ENCODE measurements at places on chromosomes 16 and 17. TPM values are rescaled to one million over a fixed set of nuclear protein-coding genes. Genes with fewer than 3 reads are reported as not detected.

GRCh38 chr16:75861311-75862097 is 135.2 kb upstream of the CPHXL start:
- DNase-seq = no peak

The PPL gene
- total RNA-seq = 69.8 TPM

- peak; percentile 53 for DNase-seq
Measured at GRCh38 chr16:54602666-54603065, 316.1 kb upstream of the IRX3 start.

The BEAN1 gene
- total RNA-seq = 2.5 TPM

GRCh38 chr17:27259356-27259755 is 34.6 kb upstream of the WSB1 start:
- no peak for DNase-seq

GRCh38 chr16:27508476-27508875 is 41.2 kb downstream of the GTF3C1 start:
- DNase-seq = no peak

The HIC1 gene
- 13.5 TPM for total RNA-seq

DNA sequence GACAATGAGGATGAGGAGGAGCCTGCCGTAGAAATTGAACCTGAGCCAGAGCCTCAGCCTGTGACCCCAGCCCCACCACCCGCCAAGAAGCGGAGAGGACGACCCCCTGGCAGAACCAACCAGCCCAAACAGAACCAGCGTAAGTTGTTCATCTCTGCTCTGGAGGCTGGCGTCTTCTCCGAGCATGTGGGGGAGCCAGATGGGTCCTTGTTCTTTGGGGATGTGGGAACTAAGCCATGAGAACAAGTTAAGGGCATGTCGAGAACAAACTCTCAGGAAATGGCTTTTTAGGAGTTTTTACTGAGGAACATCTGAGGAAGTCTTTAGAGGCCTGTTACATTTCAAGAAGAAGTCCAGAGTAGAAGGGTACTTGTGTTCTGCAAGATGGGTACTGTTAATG is 8.2 kb upstream of the CARMIL2 start:
- no peak for DNase-seq

DNA sequence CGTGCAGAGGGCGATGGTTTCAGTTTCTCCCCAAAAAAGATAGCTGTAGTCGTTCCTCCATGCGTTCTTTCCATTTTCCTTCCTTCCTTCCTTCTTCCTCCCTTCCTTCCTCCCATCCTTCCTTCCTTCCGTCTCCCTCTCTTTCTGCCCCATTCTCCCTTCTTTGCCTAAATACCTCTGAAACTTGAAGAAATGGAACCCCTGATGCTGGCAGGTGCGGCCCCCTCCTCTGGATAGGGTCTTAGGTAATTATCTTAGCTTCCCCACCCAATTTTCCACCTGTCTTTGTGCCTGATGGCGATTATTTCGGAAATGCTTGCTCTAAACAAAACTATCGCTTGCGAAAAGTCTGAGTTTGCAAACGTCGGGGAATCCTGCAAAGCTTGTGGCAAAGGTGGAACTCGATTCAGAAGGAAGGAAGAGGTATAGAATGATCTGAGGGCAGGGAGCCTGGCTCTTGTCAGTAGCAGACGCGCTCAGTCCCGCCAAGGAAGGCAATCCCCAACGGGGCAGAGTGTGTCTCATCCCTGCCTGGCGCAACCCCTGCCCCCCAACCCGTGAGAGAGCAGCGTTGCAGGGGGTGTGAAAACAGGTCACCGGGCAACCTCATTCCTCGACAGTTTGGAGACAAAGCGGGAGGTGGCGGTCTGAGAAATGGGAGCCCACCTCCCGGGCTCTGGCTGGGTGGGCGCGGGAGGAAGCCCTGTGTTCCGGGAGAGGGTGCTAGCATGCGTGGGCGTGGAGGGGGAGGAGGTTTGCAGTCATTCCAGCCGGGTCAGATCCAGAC is 2.9 kb upstream of the CBX8 start:
- DNase-seq = no peak

The GRB2 gene
- 41.7 TPM for total RNA-seq

The CACNG5 gene
- total RNA-seq = not detected

DNA sequence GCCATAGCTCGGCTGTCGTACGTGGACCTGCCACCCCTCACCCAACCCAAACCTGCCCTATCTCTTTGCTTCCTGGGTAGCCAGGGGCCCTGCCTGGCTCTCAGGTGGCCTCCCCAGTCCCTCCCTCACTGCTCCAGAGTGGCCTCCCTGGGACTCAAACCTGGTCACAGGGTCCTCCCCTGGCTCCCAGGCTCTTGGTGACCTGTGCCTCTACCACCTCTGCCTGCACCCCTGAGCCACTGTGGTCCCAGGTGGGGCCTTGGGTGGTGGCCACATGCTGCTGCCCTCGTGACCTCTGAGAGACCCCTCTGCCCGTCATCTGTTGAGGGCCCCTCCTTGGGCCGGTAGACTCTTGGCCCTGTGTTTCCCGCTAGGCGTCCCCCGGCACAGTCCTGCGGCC is 64.6 kb upstream of the PVALEF start:
- DNase-seq = no peak

- DNase-seq = no peak
Measured at GRCh38 chr16:57508035-57508425, 21.7 kb upstream of the DOK4 start.

The ZNF200 gene
- total RNA-seq = 5.6 TPM

The CHD3 gene
- 111 TPM for total RNA-seq

The KIF2B gene
- total RNA-seq = not detected

DNA sequence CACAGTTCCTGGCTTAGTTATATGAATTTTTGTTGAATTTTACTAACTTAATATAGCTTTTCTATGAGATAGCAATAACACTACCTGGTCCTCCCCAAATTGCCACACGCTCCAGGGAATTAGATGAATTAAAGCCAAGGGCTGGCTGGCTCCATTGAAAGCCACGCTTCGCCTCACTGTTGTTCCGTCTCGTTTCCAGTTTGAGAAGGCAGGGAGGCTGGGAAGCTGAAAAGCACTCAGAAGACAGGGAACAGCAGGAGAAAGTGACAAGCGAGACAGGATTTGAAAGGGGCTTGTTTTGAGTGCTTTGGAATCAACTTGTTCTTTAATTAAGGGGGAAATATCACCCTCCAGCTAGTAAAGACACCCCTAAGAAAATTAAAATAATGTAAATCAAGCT is 425.3 kb downstream of the CA10 start:
- no peak for DNase-seq

DNA sequence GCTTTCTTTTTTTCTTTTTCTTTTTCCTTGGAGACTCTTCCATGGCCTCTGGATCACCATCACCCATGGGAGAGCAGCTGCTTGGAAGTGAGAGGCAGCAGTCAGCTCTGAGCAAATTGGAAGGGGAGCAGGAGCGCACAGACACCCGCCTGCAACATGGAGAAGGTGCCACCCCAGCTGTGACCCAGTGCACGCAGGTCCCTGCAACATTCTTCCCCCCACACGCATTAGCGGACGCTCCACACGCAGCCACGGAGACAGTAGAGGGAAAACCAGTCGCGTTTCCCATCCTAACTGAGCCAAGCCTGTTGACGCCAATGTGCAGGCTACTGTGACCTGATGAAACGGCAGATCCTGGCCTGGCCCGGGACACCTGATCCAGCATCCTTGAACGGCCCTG is 20.4 kb upstream of the CYTH1 start:
- DNase-seq = no peak

DNA sequence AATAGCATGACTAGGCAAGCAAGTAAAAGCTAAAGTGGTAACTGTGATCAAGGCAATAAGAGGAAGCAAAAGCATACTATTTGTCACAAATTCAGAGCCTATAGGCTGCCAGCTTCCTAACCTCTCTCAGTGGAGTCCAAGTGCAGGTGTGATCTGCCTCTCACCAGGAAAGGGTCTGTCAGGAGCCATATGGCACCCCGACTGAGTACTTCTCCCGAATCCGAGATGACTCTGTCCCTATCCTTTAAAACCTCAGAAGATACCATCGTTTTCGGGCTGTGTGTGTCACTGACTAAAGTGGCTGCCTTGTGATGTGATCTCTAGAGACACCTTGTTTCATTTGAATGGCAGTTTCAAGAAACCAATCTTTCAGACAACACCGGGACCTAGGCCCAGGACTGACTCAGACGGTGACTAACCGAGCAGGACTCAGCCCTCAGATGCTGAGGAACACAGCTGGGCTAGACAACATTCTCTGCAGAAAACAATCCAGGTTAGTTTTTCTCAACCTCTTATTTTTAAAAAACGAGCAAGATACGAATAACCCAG is 63.6 kb downstream of the SMG6 start:
- DNase-seq = no peak

- DNase-seq = no peak
Measured at GRCh38 chr16:24845726-24846547, at the start of gene SLC5A11. Gene SLC5A11 (plus strand): TSS chr16:24845963. CDS start chr16:24858644, 12,681 bp downstream.

DNA sequence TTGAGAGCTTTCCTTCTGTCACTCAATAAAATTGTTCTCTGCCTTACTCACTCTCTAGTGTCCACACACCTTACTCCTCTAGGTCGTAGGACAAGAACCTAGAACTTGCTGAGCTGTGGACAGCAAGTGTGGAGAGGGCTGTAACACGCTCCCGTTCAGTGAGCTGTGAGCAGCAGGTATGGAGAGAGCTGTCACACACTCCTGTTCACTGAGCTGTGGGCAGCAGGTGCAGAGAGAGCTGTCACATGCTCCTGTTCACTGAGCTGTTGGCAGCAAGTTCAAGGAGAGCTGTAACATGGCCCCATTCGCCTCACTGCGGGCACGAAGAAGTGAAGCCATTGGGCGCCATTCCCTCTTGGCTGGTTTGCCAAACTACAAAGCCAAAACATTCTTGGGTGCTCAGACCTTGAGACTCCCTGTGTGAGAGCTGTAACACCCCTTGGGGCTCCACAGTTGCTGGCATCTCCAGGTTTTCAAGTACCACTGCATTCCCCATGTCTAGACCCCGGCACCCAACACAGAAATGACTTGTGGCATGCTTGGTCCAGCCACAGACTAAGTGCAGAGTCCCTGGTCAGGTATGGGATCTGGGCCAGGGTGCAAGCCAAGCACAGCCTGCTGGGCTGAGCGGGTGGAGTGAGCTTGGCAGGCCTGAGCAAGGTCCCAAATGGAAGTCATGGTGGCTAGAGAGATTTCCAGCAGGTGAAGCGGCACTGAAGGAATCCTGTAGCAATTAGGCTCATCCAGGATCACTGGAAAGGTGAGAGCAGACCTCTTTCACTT is 608.0 kb upstream of the CDH8 start:
- no peak for DNase-seq

The WFIKKN2 gene
- 0.59 TPM for total RNA-seq

DNA sequence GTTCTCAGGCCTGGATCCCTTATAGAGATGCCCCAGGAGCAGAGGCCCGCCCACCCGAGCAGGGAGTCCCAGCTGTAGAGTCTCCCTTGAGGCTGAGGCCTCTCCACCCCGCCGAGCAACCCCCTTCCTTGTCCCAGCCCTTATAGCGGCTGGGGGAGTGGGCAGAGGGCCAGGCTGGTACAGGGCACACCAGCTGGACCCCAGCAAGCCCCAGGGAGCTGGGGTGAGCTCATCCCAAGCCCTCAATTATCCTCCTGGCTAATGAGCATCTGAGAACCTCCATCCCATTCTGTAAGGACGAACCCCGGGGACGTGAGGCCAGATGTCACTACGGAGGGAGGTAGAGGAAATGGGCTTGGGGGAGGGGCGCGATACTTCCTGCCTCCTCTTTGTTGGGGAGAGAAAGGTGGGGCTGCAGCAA is 3.2 kb upstream of the SNN start:
- DNase-seq = no peak

The MPP2 gene
- 3.0 TPM for total RNA-seq

- DNase-seq = no peak
Measured at GRCh38 chr16:23382279-23382678, 70.7 kb downstream of the COG7 start.

- DNase-seq = no peak
Measured at GRCh38 chr16:72469932-72470331, 298.0 kb upstream of the PMFBP1 start.

GRCh38 chr16:27980076-27980775 is 83.3 kb downstream of the GSG1L start:
- DNase-seq = no peak

GRCh38 chr17:51373489-51374152 is 113.3 kb downstream of the UTP18 start:
- DNase-seq = no peak

DNA sequence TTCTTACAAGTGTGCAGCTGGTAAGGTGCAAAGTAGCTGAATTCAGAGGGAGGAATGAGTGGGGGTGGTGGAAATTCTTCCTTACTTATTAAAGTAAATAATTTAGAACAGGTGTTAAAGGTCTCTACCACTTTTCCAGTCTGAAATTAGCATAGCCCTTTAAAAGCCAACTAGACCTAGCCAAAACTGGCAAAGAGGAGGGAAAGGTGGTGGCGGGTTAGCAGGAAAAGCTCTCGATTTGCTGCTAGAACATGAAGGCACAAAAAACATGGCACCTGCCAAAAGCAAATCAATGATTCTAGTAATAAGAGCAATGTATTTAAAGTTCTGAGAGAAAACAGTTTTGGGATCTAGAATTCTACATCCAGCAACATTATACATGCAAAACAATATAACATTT is 157.7 kb downstream of the PARN start:
- no peak for DNase-seq

- no peak for DNase-seq
Measured at GRCh38 chr17:50957600-50958575, 91.7 kb upstream of the TOB1 start.

Data from skin of body (tissue), 3 donors.